ENCODE measurements at places on chromosomes 2 and 18.

GRCh38 chr2:88211003-88211808 is 41.1 kb downstream of the THNSL2 start:
- no peak for DNase-seq

DNA sequence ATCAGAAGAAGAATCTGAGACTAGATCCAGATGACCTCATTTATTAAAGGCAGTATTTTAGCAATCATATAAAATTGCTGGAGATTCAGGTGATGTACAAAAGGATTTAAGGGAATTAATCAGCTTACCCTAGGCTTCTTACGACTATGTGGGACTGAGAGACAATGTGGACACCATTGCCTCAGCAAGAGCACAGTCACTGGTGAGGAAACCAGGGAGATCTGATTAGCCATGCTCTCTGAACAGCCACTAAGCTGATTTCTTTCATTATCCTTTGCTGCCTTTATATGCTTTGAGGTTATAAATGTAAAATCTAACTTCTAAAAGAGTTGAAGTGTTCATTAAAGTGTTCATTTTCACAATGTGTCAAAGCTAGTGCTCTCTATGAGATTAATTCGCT is 22.7 kb upstream of the GULP1 start:
- DNase-seq = no peak

DNA sequence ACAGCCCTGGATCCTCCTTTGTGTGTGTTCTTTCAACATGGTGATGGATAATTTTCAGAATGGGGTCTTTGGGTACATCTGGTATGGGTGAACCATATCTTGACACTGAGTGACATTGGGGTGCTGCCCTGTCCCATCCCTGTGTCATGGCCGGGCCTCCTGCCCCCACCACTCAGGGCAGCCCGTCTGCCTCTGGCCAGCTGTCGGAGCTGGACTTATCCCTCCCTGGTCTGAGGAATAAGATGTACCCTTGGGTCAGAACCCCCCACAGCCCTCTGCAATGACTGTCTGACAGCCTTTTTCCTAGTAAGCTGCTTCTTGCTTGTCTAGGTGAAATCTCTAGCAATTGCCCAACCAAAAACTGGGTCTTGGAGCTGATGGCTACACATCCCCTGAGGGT is 142.9 kb downstream of the SH3RF3 start:
- no peak for DNase-seq

DNA sequence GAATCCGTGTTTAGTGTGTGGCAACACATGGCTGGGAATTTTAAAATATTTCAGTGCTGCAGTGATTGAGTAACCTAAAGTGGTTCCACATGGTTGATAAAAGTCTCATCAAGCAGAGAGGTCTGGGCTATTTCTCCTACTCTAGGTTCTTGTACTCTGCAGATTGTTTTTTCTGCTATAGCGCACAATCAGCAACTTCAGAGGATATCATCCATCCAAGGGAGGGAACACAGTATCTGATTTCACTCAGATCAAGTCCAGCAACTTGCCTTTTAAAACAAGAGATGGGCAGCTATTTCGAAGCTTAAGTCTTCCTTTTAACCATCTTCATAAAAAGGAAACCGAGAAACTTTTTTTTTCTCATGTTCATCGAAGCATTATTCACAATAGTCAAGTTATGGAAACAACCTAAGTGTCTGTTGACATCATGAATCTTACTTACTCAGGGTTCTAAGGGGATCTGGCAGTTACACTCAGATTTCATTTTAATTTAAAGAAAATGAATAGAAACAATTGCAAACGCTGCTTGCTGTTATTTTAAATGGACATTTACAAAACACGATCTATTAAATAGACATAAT is 172.7 kb upstream of the TRIB2 start:
- no peak for DNase-seq

DNA sequence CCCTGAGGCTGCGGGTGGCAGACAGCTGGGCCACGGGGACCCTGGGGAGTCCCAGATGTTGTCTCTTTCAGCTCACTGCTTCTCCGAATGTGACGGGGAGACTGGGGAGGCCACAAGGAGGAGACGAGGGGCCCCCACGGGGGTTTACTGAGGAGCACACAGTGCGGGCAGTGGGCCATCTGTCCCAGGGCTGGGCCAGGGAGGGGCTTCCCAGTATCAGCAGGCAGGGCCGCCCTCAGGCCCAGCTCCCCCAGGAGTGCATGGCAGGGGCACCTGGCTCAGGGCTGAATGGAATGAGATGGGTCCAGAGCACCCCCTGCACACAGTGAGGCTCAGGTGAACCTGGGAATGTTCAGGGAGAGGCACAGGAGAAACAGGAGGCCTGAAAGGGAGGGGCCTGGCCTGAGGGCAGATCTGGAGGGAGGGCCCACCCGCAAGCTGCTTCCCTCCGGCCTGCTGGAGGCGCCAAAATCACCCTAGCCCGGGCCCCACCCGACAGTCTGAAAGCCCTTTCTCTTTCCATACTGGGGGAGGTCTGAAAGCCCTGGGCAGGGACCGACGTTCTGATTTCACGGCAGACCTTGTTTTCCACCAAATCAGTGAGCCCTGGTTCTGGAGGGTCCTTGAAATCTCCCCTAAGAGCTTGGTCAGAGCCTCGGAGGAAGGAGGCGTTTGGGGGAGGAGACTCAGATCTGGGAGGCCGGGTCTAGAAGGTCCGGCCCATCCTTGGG is 35.5 kb upstream of the PTMA start:
- DNase-seq = no peak

DNA sequence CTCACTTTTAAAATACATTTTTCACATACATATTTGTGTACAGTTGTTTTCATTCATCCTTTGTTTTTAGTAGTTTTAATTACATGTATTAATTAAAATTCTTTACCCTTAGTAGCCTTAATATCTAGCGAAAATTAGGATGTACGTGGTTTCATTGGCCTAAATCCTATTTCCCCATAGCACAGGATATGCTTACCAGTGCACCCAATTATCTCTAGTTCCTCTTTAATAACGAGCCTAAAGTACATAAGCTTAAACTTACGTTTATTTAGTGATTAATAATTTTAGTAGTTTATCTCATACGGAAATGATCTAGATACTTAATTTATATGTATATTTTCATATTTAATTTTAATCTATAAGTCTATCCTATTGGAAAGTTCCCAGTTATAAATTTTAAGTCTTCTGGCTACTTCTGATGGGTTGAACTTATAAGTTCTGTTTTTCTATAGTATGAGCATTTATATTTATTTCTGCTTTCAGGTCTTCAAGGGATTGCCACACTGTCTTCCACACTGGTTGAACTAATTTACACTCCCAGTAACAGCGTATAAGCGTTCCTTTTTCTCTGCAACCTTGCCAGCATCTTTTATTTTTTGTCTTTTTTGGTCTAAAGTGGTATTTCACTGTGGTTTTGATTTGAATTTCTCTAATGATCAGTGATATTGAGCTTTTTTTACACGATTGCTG is 21.4 kb upstream of the RUFY4 start:
- DNase-seq = no peak

DNA sequence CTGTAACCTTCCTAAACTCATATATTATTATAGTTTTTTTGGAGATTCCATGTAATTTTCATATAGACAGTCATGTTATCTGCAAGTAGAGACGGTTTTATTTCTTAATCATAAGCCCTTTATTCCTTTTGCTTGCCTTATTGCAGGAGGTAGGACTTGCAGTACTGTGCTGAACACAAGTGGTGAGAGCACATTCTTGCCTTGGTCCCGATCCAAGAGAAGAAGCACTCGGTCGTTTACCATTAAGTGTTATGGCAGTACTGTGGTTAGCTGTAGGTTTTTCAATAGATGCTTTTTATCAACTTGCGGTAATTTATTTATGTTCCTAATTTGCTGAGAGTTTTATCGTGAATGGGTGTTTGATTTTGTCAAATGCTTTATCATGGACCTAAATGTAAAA is 305.7 kb downstream of the DYSF start:
- no peak for DNase-seq

- DNase-seq = no peak
These were observed 13.0 kb downstream of the FER1L5 start for GRCh38 chr2:96655526-96655925.

DNA sequence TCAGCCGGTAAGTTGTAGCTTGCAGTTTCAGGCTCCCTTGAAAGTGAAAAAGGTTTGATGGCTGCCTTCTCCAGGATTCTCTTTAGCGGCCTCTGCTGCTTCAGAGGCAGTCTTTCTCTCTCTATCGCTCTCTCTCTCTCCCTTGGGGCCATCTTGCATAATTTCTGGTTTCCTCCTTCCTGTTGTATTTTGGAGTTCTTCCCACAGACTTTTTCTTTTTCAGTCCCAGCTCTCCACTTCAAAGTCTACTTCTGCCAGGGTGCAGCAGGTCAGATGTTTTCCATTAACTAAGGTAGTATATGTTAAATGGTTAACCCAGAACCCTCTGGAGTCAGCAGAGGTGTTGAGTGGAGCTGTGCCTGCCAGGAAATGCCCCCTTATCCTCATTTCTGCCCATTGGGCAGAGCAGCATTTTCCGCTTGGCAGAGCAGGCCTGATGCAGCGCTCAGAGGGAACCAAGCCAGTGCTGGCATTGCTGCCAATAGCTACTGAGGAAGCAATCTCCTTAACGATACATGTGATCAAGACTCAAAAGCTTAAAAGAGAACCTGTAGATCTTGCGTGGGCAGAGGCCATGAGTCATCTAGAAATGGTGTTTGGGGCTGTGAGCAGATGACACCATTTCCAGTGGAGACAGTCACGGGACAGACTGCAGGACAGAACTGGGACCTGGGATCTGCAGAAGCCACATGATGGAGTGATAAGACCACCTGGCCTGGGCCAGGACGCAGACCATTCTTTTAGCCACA is 20.8 kb downstream of the DBI start:
- no peak for DNase-seq

GRCh38 chr2:18118703-18119102 is 240.2 kb downstream of the KCNS3 start:
- no peak for DNase-seq

- no peak for DNase-seq
These were observed 905 bp downstream of the TTLL4 start for GRCh38 chr2:218711550-218711929.

- no peak for DNase-seq
These were observed 352.6 kb downstream of the RBM43 start for GRCh38 chr2:150909090-150909489.

GRCh38 chr2:424306-425171 is 136.6 kb upstream of the ALKAL2 start:
- no peak for DNase-seq

- no peak for DNase-seq
These were observed 1928.8 kb upstream of the CELF4 start for GRCh38 chr18:39494211-39494896.

DNA sequence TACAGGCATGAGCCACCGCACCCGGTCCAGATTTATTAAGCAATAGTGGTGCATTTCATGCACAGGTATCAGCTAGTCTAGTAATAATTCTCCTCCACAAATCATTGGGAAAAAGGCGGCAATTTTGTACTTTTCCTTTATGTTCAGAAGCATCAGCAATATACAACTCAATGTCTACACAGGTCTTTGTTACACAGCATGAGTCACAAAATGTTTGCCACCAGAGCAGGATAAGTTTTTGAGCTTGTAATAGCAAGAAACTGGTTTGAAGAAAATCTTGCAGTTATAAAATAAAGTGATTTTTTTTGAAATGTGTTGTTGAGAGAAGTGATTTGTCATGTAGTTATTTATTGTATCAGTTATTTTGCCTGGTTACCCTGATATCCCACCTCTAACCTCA is 4.8 kb upstream of the ITPRIPL1 start:
- DNase-seq = no peak

DNA sequence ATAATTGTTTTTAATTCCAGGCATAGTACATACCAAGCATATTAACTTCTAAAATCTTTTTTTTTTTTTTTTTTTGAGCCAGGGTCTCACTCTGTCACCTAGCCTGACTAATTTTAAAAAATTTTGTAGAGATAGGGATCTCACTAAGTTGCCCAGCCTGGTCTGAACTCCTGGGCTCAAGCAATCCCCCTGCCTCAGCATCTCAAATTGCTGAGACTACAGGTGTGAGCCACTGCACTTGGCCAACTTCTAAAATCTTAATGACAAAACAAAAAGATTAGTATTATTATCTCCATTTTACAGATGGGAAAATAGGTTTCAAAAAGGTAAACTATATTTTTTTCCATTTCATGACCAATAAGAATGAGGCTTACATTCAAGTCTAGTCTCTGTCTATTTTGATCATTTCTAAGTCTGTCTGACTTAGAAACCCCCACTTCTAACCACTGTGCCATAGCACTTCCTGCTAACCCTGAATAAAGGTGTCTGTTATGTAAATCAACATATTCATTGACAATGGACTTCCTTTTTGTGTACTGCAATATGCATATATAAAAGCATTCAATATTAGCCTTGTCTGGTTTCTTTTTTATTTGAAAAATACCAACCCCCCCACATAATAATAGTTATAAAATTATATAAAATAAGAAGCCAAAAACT is 28.7 kb upstream of the ZEB2 start:
- no peak for DNase-seq

DNA sequence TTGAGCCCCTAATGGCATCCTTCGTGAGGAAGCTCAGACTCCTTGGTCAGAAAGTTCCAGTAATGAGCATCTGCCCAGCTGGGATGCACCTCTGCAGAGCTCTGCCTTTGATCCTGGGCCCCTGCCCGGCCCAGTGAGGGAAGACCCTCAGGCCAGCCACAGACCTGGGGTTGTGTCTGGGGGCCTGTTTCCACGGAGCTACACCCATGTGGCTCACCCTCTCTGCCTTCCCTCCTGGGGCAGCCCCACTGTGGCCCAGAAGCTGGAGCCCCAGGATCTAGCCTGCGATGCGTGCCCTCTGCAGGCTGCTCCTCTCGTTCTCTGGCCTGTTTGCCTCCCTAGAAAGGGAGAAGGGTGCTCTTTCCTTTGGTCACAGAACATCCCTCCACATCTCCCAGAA is 9.8 kb downstream of the KCNF1 start:
- no peak for DNase-seq

- no peak for DNase-seq
These were observed 77.0 kb downstream of the EPC2 start for GRCh38 chr2:148721520-148721931.

GRCh38 chr18:38654946-38655345 is 1089.3 kb upstream of the CELF4 start:
- DNase-seq = no peak

- DNase-seq = no peak
These were observed 295.8 kb downstream of the SP3 start for GRCh38 chr2:173669271-173669853.

GRCh38 chr2:233973786-233974185 is 56.6 kb downstream of the TRPM8 start:
- DNase-seq = no peak

- DNase-seq = no peak
These were observed 2.8 kb upstream of the RAB31 start for GRCh38 chr18:9705183-9705829.

- DNase-seq = no peak
These were observed 25.1 kb upstream of the ALK start for GRCh38 chr2:29946505-29946904.

DNA sequence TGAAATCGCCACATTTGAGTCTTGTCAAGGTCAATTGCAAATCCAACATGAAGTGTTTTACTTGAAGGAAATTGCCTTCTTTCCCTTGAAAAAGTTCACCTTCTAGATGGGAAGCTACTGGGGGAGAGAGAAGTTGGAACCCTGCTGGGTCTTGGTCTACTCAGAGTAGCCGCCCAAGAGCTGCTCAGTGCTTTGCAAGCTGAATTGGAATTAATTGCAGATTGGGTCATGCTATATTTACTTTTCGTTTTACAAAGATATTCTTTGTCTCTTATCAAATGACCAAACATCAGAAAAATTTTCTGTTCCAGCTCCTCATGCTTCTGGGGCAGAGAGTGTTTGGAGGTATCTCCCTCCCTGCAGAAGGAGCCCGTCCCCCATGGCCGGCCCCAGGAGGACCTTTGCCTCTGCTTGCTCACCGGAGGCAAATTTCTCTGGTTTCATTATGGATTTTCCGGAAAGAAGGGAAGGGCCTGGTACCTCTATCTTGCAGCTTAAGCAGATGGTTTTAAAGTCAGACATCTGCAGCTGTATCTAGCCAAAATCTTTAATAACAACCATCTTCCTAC is 289.7 kb downstream of the MYT1L start:
- DNase-seq = no peak
